Foreskin keratinocyte (primary cell): ENCODE measurements at places on chromosomes 7 and 10.

DNA sequence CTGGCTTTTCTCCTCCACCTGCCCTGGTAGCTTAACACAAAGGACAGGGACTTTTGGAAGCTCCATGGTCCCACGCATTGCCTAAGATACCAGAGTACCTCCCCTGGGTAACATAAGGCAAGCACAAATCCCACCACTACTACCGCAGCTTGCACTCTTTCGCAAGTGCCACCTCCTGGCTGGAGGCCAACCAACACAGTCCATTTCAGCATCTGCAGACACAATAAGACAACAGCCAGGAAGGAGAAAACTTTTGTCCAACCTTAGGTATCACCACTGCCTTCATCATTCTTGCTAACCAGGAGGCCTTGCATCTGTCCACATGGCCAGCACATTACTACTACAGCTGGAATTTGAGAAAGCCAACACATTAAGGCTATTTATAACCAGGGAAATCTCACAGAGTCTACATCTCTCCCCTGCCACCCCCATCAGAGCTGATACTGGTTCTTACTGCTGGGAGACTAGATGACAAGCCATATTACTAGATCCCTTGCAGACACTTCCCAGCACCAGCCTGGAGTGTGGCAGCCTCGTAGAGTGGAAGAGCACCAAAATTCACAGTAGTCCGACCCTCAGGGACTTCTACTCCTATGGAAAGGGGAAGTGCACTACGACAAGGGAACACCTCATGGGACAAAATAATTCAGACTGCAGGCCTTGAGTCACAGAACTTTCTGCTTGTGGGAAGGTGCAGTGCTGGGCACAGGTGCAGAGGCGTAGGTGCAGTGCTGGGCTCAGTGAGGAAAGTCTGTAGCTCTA is 39.8 kb upstream of the CDK13 start:
- no peak for DNase-seq

DNA sequence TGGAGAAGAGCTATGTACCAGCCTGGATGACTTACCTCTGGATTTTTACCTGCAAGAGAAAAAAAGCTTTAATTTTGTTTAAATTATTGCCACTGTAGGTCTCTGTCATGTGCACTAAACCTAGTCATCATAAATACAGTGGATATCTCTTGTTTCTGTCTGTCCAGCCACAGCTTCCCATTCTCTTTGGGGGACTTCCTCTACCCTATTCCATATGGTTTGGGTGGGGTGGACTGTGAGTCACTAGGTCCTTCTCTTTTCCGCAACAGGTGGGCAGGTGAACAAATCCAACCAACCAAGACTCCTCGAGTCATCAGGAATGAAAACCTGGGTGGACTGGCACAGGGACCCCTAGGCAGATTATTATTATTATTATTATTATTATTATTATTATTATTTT is 87.3 kb upstream of the CYTH3 start:
- no peak for DNase-seq

DNA sequence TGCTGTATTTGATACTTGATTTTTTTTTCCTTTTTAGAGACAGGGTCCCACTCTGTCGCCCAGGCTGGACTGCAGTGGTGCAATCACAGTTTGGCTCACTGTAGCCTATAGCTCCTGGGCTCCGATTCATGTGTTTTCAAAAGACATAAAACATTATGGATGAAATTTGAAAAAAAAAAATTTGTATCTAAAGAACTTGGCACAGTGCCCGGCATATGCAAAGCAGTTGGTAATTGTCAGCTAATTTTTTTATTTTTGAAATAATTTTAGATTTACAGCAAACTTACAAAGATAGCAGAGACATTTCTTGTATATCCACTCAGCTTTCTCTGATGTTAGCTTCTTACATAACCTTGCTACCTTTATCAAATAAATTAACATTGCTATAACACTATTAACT is 20.3 kb upstream of the SAMD8 start:
- no peak for DNase-seq

- DNase-seq: no peak
These were observed 254.3 kb upstream of the LYZL1 start for GRCh38 chr10:29034592-29034991.
